Activated CD4-positive, CD25-positive, alpha-beta regulatory T cell treated with anti-CD3 and anti-CD28 coated beads, Interleukin-2, amount 50 U/mL, for 16 hours (primary cell): ENCODE measurements at places on chromosomes 13 and 19.
A peak's percentile ranks its signal among the peaks of the same experiment; 100 is the strongest.

GRCh38 chr19:13152974-13153568, 2.9 kb downstream of the IER2 start:
- peak; percentile 92 for DNase-seq

GRCh38 chr19:48168689-48169088, 1.5 kb downstream of the LIG1 start:
- DNase-seq: no peak

- no peak for DNase-seq
Observed at GRCh38 chr13:27483421-27483820, 33.1 kb upstream of the MTIF3 start.

DNA sequence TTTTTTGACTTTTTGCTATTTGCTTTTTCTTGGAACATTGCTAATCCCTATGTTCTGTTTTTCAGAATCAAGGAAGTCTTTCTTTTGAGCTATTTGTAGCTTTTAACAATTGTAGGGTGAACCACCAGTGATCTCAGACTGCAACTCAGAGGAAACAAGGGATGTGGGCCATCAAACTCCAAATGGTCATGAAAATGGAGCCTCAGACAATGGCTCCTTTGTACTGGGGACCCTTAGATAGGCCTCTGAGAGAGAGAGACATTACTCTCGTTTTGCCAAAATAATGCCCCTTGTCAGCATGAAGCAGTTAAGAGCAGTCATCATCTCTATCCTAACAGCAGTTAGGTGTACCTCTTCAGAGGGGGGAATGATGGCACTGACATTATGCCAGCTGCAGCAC, 56.4 kb upstream of the GJB6 start:
- DNase-seq: no peak

DNA sequence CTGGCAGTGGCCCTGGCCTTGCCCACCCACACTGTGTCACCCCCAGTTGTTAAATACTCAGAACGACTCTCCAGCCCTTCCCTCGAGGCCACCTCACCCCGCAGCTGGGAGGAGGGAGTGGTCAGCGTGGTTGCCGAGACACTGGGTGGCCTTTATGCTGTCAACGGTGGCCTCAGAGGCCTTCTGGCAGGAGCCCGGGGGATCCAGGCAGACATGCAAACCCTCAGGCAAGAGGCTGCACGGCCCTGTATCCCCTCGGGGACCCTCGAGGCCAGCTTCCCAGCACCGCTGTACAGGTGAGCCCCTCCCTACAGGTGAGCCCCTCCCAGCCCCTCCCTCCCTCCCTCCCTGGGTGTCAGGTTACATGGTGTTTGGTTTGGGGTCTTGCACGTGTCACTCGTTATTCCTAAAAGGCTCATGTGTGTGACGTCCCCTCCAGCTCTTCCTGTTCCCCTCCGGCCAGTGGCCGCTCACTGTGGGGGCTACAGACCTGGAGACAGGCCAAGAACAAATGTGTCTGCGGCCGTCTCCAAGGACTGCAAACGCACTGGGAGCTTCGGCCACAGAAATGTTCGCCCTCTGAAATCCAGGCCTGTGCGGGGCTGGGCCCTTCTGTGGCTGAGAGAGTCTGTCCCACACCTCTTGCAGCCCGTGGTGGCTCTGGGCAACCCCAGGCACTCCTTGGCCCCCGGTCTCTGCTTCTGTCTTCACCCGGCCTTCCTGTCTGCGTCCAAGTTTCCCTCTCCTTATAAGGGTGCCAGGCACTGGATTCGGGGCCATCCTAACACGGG, at the start of gene TEKTIP1:
TSS of gene TEKTIP1 (plus strand) at position 210 of the 791 bp plus-strand sequence. CDS start at position 214, 4 bp downstream.
- DNase-seq: no peak

DNA sequence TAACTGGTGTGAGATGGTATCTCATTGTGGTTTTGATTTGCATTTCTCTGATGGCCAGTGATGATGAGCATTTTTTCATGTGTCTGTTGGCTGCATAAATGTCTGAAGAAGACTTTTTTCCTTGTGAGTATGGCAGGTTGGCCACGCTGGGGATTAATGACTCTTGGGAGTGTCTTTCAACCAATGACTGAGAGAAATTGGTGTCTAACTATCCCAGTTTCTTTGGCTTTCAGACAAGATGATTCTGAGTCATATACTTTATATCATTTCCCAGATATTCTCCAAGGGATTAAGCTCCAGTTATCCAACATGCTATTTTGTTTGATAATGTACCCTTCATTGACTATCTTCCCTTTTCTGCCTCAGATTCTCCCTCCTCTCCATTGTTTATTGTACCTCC, 35.5 kb upstream of the CSNK1A1L start:
- no peak for DNase-seq

DNA sequence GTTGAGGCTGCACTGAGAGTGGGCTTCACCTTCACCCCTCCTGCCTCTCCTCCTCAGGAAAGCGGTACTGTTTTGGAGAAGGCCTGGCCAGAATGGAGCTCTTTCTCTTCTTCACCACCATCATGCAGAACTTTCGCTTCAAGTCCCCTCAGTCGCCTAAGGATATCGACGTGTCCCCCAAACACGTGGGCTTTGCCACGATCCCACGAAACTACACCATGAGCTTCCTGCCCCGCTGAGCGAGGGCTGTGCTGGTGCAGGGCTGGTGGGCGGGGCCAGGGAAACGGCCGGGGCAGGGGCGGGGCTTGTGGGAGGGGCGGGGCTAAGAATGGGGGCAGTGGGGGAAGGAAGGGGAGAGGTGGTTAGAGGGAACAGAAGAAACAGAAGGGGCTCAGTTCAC, 7.5 kb downstream of the CYP2A13 start:
- no peak for DNase-seq

GRCh38 chr13:70623239-70623638, 515.0 kb upstream of the KLHL1 start:
- DNase-seq: no peak

- no peak for DNase-seq
Observed at GRCh38 chr19:45613926-45614725, 12.1 kb upstream of the GPR4 start.

DNA sequence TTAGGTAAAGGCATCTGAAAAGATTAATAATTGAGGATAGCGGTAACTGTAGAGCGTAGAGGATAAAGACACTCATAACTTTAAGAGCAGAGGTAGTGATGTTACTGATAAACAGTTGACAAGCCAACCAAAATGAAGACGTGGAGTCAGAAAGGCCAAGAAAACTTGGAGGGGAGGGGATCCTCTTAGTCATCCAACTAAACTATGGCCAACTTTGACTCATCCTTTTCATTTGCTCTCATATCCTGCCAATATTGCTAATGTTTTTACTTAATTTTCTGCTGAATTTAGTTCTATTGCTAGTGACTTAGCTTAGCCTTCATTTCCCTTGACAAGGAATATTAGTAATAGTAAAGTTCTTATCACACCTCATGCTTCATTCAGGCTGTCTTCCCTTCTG, 13.4 kb downstream of the ITGBL1 start:
- no peak for DNase-seq

DNA sequence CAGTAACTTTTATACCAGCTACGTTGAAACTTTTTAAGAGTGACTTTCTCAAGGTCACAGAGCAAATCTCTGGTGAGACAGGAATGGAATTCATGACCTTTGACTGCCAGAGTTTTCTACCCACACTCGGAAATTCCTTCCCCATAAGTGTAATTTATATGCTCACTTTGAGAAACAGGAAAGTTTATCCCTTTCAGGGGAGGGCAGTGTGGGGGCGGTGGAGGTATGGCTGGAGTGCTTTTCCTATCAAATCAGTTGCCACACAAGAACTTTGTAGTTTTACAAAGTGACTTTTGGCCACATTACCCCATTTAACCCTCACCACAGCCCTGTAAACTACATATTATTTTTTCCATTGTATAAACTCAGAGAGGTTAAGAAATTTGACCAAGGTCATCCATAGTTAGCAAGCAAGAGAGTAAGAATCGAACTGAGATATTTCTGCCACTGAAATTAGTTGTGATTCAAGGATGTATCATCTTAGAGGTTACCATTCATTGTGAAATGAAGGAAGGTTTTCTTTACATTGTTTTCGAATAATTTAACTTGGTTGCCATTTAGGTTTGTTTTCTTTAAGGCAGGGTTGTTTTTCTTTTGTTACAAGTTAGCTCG, 5.9 kb downstream of the KLF12 start:
- no peak for DNase-seq

DNA sequence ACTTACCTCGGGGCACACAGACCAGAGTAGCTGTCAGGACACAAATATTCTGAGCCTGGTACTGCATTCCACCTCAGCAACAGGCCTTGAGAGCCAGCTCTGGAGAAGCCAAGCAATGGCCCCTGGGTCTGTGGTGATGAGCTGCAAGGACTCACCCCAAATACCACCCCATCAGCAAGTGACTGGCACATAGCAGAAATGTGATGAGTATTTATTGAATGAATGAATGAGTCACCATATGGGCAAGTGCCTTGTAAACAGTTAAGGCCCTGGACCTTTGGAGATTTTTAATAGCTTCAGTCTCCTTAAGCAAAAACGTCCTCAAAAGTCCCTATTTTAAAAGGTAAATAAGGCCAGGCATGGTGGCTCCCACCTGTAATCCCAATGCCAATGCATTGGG, 18.2 kb downstream of the GSX1 start:
- DNase-seq: no peak

- no peak for DNase-seq
Observed at GRCh38 chr19:15161028-15161984, 39.5 kb downstream of the NOTCH3 start.

DNA sequence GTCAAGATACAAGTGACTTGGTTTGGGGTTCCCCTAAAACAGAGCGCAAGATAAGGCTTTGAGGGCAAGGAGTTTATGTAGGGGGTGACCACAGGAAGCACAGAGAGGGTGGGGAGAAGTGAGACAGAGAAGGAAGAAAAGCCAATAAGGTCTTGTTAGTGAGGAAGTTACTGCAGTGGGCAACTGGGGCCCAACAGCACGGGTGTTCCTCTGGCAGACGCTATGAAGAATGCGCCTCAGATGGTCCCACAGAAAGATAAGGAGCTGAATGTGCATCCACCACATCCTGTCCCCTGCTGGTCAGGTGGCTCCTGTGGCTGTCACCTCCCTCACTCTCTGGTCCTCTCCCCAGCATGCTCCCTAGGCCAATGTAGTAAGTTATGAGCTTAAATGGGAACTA, 333.5 kb downstream of the TSHZ3 start:
- no peak for DNase-seq

DNA sequence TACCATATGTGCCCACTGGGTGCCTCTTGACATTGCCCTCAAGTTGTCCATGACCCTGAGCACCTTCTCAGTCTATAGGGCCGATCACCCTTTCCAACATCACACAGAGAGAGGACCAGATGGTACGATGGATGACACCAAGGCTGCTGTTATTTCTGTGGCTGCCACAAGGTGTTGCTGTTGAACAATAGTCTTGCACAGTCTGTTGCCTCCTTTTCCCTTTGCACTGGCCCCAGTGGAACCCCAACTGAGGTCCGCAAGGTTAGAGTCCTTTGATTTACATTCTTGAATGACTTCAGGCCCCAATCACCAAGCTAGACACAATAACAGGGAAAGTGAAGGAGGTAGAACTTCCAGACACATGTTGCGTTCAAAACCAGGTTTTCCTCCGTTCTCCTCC, 52.0 kb downstream of the TINCR start:
- DNase-seq: no peak

GRCh38 chr19:5487222-5487621, 32.0 kb downstream of the ZNRF4 start:
- DNase-seq: no peak

DNA sequence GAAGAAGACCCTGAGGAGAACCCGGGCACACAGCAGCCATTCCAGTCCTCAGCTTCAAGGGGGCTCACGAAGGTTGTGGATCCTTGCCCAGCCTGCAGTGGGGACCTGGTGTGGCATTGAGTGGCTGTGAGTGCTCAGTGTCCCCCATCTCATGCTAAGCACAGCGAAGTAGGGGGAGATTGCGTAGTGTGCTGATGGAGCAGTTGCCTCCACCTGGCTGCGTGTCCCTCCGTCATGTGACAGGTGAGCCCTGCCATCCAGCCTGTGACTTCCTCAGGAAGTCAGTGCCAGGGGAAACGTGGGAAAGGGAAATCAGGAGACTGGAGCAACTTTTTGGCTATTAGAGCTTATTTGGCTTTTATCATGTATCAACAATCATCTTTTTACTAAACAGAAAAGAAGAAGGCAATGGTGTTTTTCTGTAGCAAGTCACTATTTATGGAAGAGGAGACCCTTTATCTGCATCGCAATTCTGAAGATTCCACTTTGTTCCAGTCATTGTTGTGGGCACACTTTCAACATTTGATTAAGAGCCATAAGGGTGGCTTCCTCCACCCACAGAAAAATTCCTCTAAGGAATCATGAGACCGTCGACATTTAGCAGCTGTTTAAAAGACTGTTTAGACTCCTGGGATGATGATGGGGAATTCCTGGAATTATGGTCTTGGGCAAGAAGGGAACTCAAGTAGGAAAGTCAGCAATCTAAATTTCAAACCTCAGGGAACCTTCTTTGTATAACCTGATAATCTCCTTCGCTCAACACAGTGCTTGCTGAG, 126.8 kb upstream of the SPATA13 start:
- DNase-seq: no peak

GRCh38 chr19:52170304-52170703, 1.1 kb downstream of the ZNF836 start:
- no peak for DNase-seq

DNA sequence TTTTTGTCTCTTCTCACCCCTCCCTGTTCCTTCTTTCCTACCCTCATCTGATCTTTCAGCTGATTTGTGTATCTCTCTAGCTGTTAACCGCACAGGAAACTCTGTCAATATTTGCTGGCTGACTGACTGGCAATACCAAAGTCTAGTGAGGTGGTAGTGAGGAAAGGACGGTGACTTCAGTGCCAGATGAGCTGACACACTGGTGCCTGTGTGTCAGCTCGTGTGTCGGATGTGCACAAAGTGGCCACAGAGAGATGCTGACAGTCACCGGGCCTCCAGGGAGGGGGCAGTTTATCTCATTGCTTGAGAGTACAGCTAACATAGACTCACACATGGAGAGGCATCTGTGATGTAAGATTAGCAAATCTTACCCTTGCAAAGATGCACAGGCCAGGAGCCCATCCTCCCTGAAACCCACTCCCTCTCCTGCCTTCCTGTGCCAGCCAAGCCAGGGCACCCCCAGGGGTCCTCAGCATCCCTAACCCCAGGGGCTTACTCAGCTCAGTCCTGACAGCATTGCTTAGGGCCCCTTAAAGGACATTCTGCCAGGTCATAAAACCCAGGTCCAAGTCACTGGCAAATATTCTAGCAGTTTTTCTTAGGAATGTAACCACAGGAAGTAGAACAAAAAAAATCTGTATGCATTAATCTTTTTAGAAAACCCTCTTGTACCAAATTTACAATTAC, 80.2 kb downstream of the SHISA2 start:
- no peak for DNase-seq

- DNase-seq: no peak
Observed at GRCh38 chr19:58396691-58397532, 1.5 kb downstream of the RNF225 start.

- no peak for DNase-seq
Observed at GRCh38 chr13:47831265-47831664, 169.8 kb downstream of the SUCLA2 start.

DNA sequence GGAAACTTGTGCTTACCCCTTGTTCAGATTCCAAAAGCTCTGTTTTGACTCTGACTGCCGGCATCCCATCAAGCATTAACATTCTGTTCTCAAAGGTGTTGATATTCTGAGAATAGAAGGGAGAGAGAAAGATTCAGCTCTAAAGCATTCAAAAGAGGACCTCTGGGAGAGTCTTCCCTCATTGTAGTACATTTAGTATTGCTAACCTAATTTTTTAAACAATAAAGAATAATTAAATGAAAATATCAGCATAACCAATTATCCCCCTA, 190.3 kb downstream of the KLF12 start:
- DNase-seq: no peak

GRCh38 chr19:3690551-3691371, 9.5 kb downstream of the PIP5K1C start:
- DNase-seq: no peak

GRCh38 chr19:54470276-54470887, 2.7 kb downstream of the CDC42EP5 start:
- no peak for DNase-seq
